ENCODE measurements at places on chromosomes 2 and 18.

DNA sequence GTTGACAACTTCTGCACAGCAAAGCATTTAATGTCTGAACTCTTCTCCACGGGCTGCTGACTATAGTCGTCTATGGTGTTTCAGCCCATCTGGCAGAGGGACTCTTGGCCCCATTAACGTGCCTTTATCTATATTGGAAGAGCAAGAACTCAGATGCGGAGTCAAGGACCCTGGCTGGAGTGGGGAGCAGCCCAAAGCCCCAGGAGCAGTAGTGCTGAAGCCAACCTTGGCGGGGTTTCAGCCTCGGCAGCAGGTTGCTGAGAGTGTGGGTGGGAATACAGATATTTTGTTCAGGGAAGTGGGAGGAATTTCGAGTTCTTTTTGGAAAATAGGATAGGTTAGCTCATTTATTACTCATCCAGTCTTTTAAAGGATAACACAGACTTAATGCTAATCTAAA is 34.2 kb downstream of the TMEM17 start:
- no peak for DNase-seq

GRCh38 chr18:58831606-58832005 is 33.1 kb upstream of the ZNF532 start:
- DNase-seq, result no peak

DNA sequence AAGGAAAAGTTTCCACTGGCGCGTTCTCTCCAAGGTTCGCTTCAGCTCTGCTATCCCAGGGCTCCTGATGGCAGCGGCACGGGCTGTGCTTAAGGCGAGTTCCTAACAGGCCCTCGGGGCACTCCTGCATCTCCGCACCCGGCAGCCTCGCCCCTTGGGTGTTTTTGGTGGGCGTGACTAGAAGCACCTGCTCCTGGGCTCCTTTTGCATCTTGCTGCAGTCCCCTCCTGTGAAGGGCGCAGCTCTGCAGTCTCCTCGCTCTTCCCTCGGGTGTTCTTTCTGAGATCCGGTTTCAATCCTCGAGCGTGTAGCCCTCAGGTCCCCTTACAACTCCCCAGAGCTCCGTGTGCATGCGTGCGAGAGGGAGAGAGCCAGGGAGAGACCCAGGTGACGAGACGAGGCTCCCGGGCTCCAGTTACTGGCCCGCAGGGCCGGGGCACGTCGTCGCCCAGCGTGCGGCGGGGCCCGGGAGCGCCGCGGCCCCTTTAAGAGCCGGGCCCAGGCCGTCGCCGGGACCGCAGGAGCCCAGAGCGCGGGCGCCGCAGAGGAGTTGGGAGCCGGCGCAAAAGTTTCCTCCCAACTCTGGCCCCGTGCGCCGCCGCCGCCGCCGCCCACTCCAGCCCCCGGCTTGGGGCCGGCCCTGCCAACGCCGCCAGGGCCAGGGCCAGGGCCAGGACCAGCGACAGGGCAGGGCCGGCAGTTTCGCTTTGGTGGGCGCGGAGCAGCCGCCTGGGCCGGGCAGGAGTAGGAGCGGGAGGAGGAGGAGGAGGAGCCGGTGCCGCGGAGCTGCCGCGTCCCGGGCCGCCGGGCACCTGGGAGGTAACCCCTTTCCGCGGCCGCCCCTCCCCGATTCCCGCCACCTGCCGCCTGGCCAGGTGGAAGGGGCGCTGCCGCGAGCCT is at the start of gene PARD3B:
PARD3B (plus strand) TSS at position 515 of the 900 bp plus-strand sequence. CDS start 525 bp downstream, outside the sequence.
- peak; percentile 82 for DNase-seq

- DNase-seq, result no peak
Measured at GRCh38 chr2:160364364-160364763, 129.2 kb downstream of the RBMS1 start.

GRCh38 chr18:48950536-48951447 is at the start of gene SMAD7:
TSS of gene SMAD7 (minus strand) at chr18:48950965. CDS start at chr18:48950424, 541 bp downstream.
- no peak for DNase-seq

GRCh38 chr2:45388541-45389100 is 222.4 kb downstream of the SRBD1 start:
- no peak for DNase-seq

DNA sequence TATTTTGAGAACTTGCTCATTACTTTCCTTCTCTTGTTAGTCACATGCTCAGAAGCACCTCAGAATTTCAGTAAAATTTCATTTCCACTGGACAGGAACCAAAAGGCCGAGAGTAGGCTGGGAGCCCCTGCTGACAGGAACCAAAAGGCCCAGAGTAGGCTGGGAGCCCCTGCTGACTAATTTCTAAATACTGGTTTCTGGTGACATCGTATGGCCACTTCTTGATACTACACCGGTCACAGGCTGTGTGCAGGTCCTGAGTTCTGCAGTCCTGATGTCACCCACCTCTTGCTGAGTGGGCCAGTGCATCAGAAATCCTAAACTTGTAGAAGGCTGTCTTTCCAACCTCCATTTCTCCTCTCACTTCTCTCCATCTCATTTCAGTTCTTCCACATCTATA is 17.7 kb upstream of the EN1 start:
- DNase-seq, result no peak

DNA sequence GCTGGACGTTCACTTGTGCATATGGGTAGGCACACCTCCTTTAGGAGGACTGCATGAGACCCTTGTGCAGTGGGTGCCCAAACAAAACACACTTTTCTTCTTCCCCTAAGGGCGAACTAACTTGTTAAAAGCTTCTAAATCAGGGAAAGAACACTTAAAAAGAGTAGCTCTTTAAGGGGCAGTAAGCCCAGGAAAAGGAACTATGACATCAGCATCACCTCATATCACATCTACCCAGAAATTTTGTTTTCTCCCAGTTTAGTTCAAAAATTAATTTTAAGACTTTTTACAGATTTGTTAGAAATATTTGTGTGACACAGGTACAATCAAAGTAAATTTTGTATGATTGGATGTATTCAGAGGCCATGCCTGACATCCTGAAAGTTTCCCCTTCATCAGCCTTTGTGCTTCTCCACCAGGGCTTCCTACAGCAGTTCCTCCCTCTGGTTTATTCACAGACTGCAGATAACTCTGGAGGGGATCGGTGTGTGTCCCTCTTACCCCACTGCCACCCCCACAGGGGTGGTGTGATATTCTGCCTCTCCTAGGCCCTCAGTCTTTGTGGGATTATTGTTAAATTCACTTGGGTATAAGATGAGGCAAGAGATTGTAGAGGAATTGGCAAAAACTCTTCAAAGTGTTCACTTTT is 27.6 kb downstream of the BCL2L11 start:
- no peak for DNase-seq

GRCh38 chr18:9466846-9467245 is 8.5 kb upstream of the RALBP1 start:
- DNase-seq, result no peak

DNA sequence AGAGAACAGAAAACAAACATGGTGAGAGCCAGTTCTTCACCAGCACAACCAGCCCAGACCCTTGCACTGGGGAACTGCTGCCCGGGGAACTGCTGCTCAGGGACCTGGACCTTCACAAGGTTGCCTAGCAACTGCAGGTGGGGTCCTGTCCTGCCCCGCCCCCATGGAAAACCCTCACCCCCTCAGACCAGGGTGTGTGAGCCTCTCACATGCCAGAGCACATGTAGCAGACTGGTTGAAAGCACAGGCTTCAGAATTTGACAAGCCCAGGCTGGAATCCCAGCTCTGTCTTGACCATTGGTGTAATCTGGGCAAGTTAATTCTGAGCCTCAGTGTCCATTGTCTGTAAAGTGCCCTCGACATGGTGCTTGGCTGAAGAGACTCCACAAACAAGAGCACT is 118.6 kb downstream of the LOXHD1 start:
- no peak for DNase-seq

DNA sequence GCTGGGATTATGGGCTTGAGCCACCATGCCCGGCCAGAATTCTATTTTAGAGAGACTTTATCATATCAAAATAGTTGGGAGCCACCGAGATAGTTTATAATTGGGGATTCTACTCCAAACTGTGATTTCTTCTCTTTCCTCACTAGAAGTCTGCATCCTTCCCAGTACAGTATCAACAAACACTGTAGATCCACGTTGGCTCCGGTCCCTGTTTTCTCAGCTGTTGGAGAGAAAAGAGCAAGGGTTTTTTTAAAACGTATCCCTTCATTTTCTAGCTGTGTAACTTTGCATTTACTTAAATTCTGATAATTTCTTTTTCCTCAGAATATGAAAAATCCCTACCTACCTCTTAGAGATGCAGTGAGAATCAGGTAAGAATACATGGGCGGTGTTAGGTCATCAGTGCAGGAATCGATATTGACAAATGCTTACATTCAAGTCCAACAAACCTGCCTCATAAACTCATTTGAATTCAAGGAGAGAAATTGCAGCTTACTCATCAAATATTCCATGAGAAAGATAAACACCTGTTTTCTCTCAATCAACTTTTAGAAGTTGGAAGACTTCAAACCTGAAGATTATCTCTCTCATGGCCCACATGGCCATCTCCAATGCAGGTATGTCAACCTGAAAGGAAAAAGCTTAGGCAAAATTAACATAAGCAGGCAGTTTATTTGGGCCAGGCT is 17.7 kb upstream of the PDCL3 start:
- DNase-seq, result no peak

DNA sequence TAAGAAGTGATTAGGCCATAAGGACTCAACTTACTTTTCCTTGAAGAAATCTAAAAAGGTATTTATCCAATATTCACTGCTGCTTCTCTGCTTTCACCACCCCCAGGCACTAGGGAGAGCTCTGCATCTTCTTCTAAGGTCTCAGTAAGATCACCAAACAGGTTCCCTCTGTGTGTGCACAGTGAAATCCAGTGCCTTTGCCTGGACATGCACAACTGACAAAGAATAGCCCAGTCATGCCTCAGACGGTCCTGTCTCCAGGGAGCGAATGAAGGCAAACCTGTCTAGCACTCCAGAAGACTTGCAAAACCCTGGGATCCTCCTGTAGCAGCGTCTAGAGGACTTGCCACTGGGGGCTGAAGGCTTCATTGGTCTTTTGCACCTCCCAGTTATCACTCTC is 344.5 kb upstream of the LRATD1 start:
- DNase-seq, result no peak

All from iPS-NIHi11 (cell line).